ENCODE measurements at places on chromosomes 16 and 17.

- DNase-seq, result no peak
These were observed 567 bp upstream of the GCSH start for GRCh38 chr16:81096715-81097208.

DNA sequence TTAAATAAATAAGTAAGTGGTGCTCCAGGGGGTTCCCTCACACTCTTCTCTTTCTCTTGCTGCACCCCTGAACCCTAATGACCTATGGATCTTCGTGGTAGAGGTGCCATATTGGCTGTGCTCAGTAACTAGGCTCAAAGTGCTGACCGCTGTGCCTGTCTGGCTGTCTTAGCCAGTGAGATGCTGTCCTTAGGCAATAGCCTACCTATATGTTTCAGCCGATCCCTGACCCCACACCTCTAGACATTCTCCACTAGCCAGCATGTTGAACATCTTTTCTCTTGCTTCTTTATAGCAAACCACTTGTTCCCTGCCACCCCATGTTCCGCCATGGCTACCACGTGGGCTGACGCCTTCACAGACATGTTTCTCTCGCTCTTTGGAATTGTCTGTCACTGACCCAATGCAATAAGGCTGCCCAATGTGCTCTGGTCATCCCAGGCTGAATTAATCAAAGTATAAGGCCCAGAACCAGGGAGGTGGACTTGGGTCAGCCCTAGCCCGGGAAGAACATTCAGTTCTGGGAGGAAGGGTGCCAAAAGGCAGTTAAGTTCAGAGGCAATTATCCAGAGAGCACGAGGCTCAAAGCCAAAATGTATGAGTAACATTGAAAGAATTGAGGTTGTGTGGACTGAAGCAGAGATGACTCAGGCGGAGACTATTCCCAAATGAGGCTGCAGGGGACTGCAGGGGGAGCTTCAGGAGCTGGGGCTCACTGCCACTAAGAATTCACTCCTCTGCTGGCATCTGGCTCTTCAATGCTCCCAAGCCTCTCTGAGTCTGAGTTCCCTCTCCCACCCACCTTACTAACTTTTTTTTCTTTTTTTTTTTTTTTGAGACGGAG is 28.7 kb upstream of the TNRC6A start:
- DNase-seq, result no peak

DNA sequence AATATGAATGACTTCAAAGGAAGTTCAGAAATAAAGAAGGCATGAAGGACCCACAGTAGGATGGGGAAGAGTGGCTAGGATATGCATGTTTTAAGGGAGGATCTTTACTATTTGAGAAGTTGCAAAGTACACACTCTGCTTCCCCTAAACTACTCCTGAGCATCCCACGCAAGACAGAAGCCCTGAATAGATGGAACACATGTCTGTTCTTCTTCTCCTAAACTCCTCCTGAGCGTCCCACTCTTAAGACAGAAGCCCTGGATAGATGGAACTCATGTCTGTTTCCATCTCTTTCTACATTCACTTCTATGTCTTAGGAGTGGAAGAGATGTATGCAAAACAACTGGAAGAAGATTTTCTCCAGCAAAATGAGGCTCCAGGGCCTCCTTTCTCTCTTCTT is 88.4 kb downstream of the VAT1L start:
- DNase-seq, result no peak

DNA sequence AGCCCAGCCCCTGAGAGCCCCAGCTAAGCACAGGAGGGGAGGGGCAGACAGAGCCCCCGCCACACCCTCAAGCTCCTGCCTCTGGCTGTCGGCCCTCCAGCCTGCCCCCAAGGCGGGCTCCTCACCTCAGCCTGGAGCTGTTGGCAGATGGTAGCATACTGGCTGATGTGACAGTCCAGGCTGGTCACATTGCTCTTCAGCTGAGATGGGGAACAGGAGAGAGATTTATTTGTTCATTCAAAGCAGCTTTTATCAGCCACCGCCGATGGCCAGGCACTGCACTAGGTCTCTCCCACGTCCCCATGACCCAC is 14.8 kb downstream of the KIF18B start:
- no peak for DNase-seq

DNA sequence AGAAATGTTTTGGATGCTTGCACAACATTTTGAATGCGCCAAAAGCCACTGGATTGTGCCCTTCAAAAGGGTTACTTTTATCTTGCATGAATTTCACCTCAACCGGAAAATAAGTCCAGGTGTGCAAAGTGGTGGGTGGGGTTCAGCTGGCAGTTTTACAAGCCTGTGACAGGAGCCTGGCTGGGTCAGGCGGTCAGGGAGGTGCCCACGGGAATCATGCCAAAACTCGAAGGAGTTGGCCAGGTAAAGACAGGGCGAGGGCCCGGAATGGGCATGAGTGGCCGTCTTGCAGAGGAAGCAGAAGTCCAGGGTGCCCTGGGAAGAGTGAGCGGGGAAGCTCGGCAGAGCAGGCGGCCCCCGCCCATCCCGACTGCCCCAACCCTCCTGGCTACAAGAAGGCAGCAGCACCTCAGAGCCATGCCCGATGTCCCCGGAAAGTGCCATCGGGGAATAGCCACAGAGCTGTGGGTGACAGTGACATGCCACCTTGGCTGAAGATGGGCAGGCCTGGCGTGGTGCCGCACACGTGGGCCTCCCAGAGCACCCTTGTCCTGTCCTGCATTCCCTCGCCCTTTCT is 19.1 kb upstream of the CACNG1 start:
- DNase-seq, result no peak

GRCh38 chr16:84548971-84549844 is 44.7 kb upstream of the MEAK7 start:
- peak; percentile 52 for DNase-seq

- DNase-seq, result no peak
These were observed 39.5 kb downstream of the DYNLRB2 start for GRCh38 chr16:80580109-80580832.

All from hematopoietic multipotent progenitor cell treated with erythropoietin and hydrocortisone succinate and interleukin-3 and kit ligand, for 4 days (in vitro differentiated cells).